Epithelial cell of esophagus (primary cell): ENCODE measurements at places on chromosomes 7 and 10.
A peak's percentile ranks its signal among the peaks of the same experiment; 100 is the strongest.

DNA sequence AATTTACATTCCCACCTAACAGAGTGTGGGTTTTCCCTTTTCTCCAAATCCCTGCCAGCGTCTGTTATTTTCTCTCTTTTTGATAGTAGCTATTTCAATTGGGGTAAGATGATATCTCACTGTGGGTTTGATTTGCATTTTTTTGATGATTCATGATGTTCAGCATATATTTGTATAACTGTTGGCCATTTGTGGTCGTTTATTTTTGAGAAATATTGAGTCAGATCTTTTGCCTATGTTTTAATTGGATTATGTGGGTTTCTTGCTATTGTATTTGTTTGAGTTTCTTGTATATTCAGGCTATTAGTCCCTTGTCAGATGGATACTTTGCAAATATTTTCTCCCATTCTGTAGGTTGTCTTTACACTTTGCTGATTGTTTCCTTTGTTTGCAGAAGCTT, 193.8 kb downstream of the ABCA13 start:
- peak; percentile 16 for DNase-seq

DNA sequence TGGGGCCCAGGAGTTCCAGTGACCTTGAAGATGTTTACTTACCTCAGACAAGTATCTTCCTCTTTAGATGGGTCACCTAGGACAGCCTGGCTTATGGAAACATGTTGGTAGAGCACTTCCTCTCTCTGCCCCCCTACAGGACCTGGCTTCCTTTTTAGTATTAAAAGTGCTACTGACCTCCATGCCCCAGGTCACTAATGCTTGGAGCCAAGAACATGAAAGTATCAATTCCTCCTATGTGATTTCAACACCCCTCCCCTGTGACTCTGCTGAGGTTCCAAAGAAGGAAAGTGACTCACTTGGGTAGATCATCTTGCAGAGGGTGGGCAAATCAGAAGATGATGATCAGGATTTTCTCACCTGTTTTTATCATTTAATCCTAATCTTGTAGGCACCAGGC, 125.3 kb upstream of the CCDC6 start:
- DNase-seq, result peak; percentile 59

DNA sequence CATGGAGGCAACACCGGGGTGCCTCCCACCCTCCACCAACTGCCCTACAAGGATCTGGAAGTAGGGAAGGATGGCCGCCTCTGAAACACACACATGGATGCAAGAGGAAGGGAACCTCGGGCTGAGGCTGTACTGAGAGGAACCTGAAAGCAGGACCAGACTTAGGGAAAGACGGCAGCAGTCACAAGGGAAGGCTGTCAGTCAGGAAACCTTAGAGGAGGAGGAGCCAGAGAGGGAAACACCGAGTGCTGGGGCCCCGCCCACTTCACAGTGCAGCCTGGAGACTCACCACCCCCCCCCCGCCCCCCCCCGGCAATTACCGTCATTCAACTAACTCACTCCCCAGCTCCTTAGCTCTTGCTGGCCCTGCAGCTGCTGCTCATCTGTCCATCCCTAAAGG, 2.5 kb downstream of the CYREN start:
- no peak for DNase-seq

DNA sequence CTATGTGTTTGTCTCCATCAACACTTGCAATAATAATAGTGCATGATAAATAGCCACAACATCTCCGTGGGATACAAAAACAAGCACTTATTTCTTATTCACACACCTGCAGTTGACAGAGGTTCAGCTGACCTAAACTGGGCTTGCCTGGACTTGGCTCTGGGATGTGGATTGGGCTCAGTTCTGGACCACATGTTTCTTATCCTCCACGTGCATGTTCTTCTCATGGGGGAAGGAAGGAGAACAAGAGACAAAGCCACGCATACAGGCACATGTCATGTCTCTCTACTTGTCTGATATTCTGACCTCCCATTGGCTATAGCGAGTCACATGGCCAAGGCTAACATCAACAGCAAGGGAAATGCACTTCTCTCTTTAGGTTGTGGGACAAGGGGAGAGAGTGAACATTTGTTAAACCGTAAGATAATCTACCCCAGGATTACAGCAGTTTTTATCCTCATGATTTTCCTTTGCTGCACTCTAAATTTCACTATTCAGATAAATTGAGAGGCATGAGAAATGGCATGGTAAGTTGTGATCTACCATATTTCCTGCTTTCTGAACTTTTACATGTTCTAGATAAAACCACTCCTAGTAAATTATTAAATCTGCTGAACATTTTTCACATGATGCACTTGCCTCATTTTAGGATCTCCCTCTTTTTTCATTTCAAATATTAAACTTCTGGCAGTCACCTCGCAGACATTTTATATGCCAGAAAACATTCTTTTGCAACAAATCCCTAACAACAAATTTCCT, 33.7 kb downstream of the CFAP58 start:
- DNase-seq, result peak; percentile 10

- DNase-seq, result peak; percentile 32
These were observed 41.9 kb downstream of the PDGFA start for GRCh38 chr7:477626-478220.

DNA sequence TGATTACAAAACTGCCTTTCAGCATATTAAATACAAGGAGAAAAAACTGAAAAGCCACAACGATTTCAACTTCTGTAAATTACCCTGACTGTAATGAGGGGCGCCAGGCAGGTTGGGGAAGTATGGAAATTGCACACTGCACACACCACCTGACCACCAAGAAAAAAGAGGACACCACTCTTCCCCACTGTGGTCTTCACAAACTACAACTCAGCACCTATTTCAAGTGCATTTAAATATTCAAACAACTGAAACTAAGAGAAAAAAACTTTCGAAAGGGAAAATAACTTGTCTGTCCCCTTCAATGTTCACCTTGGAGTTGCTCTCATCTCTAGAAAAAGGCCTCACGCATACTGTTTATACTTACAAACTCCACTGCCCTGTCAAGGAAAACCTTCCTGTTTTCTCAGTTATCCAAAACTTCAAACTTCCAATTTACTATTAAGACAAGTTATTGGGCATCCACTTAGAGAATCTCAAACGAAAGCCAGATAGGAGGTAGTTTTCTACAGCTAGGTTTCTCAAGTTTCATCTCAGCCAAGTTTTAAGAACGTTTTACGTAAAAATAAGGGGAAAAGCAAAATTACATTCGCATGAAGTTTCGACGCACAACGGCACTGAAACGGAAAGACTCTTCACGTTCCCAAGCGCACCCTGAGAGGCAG, 1.4 kb downstream of the LARP4B start:
- no peak for DNase-seq

DNA sequence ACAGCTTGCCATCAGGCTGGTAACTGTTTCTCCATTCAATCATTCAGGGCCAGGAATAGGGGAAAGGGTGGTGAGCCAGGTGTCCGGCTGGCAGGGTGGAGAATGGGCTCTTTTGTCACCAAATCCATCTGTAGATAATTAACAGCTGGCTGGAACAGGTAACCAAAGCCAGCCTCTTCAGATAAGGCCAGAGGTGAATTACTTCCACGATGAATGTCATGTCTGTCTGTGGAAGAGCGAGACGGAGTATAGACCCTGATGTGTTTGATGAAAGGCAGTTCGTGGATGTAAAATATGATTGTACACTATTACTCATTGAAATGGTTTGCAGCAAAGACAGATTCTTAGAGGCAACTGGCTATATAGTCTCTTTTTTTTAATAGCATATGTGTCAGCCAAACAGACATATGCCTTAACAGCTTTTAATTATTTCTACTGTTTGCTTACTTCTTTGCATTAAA, 149.8 kb downstream of the KLF6 start:
- peak; percentile 52 for DNase-seq

GRCh38 chr7:26813432-26813831, 51.0 kb downstream of the SKAP2 start:
- DNase-seq, result no peak

DNA sequence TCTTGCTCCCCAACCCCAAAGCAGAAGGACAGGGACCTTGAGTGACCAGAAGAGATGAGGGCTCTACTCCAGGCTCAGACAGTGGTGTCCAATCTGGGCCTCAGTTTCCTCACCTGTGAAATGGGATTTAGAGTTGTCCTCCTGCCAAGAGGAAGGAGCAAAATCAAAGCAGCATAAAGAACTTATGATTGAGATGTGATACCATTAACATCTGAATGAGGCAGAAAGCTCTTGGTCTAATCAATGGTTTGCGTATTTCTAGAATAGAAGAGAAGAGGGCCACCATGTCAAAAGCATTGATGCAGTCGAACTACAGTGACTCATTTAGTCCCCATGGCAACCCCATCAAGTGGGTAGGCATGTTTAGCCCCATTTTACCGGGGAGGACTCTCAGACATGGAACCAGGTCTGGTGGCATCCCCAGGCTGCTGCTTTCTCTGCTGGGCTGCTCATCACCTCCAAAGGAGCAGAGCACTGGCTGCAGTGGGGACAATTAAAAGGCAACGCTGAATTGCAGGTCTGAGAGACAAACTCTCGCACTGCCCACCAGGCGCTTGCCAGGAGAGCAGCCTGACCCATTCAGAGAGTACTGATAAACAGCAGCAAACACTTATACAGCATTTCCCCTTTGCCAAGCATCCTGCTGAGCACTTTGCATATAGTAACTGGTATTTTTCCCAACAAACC, 175.9 kb downstream of the NEURL1 start:
- no peak for DNase-seq

DNA sequence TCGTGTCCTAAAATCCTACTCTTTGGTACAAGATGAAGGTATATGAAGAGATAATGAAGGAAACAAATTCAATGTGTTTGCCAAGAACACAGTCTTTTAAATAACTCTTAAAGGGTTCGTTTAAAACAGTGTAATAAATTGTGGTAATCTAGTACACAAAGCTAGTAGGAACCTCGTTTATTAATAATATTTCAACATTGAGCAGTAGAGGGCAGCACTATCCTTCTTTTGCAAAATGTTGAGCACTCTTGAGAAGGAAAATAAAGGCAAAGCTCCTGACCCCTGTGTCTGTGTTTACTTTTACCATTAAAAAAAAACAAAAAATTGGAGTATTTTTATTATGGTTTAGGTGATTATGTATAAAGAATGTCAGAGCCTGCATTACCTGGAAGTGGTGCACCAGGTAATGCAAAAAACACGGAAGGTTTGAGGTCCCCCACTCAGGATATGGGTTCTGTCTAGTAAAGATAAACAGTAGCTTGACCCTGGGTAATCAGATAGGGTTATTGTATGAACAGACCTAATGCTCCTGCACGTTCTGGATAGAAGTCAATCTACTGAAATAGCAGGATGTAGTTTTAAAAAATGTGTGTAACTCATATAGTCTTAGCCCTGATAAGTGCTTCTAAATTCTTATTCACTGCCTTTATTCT, 5.7 kb upstream of the GOT1 start:
- peak; percentile 61 for DNase-seq

DNA sequence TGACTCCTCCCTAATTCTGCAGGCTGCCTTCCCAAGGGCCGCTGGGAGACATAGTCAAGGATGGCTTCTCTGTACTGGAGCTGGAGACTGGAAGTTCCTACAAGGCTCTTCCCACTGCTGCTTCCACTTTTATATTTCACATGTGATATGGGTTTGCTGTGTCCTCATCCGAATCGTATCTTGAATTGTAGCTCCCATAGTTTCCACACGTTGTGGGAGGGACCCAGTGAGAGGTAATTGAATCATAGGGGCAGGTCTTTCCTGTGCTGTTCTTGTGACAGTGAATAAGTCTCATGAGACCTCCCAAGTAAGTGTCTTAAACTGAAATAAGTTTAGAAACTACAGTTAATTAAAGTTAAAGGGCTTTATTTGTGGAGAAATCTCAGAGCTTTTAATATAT, 47.0 kb upstream of the BICC1 start:
- peak; percentile 15 for DNase-seq

DNA sequence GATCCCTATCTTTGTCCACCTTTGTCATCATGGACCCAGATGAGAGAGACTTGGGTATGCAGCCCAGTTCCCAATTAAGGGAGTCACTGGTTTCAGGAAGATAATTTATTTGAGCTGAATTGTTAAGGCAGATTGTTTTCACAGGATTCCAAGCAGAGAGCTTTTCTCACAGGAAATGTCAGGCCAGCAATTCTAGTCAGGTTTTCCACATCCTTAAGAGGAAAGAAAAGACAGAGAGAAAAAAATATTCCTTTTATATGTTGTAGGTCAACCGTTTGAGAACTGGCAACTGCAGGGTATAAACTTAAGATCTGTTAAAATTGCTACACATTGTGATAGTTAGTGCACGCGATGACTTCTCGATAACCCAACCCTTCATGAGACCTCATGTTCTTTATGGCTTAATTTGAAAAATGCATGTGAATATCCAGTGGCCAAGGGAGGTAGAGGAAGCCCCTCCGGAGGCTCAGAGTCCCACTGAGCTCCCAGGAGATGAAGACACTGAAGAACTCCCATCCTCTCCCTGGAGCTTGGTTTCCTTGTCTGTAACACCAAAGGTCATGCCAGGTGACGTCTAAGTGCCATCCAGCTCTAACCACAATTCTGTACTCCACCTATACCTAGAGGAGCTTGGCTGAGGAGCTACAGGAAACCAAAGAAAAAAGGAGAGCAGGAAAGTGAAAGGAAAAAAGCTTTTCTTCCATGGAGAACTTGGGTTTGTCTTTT, 45.6 kb downstream of the MINDY4 start:
- DNase-seq, result peak; percentile 12

GRCh38 chr7:104176332-104176731, 31.5 kb downstream of the ORC5 start:
- no peak for DNase-seq

DNA sequence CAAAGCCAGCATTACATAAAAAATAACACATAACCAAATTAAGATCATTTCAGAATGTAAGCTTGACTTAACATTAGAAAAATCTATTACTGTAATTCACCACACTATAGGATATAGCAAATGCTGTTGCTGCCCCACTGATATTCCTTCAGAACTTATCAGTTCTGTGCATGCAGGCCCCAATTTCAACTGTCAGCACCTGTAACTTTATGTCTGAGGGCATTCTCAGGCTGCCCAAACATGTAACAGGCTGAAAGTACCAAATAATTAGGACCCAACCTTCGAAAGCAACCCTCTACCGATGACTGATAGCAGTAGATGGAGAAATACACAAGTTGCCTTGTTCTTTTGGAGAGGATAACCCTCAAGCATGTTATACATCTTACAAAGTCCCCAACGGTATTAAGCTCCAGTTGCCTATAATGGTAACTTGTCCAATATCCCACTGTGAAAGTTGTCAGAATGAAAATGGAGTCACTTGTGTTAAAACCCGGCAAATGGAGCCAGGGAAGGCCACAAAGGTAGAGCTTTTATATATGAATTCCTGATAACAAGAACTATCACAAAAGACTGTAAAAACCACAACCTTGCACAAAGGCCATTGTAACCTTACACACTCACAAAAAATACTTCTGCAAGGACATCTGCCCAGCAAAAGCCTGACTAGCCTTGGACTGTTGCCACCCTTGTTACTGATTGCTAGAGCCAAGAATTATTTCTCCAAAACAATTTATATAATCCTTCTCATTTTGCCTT, 66.9 kb upstream of the ZNF746 start:
- DNase-seq, result no peak

DNA sequence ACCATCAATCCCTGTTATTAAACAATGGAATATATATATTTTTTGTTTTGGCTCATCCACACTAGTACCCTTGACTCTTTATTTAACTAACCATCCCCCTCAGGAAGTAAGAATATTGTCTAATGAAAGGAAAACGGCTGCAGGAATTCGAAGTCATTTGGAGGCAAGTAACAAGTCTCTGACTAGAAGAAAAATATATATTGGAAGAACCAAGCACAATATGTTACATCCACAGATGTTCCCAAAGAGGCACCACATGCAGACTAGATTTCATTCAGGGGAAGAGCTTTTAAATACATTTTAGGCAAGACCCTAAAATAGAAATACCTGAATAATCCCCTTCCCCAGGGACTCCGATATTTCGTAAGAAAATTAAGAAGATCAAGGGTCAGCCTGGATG, 104.5 kb downstream of the GRM3 start:
- DNase-seq, result no peak

GRCh38 chr10:29946614-29946952, 112.8 kb downstream of the JCAD start:
- no peak for DNase-seq
